Colonic mucosa (tissue), 4 donors: ENCODE measurements at places on chromosomes 2 and 18. TPM values are rescaled to one million over a fixed set of nuclear protein-coding genes. Genes with fewer than 3 reads are reported as not detected.

Gene ILKAP
- 27.8 TPM for total RNA-seq

Gene MBOAT2
- total RNA-seq = 51.1 TPM

Gene MPP4
- not detected for total RNA-seq

Gene AGXT
- total RNA-seq = 1.9 TPM

Gene B3GNT7
- 244 TPM for total RNA-seq

Gene MTLN
- 110 TPM for total RNA-seq

Gene ANTXR1
- 17.0 TPM for total RNA-seq

Gene PTCD3
- 108 TPM for total RNA-seq

Gene SERPINB10
- total RNA-seq = not detected

Gene ALLC
- not detected for total RNA-seq

Gene HOXD12
- not detected for total RNA-seq

Gene MYL1
- total RNA-seq = not detected

Gene RAB6D
- 2.5 TPM for total RNA-seq

Gene GPR75
- total RNA-seq = 0.58 TPM

Gene MYCN
- total RNA-seq = 1.7 TPM

Gene MC5R
- total RNA-seq = not detected

Gene UGT1A7
- total RNA-seq = 3.1 TPM

Gene POTEJ
- 0.17 TPM for total RNA-seq

Gene CYB5A
- total RNA-seq = 107 TPM

Gene ABCB11
- 0.74 TPM for total RNA-seq

Gene AQP12B
- 9.6 TPM for total RNA-seq

Gene INSIG2
- total RNA-seq = 12.8 TPM

Gene SCN9A
- 6.4 TPM for total RNA-seq

Gene SERPINB11
- total RNA-seq = not detected

Gene CASP10
- 28.0 TPM for total RNA-seq

Gene RESP18
- total RNA-seq = not detected

Gene DPYSL5
- 0.24 TPM for total RNA-seq

Gene PRKCE
- total RNA-seq = 17.5 TPM

Gene VIT
- total RNA-seq = 0.20 TPM
